Right cardiac atrium (tissue), 5 donors: ENCODE measurements at places on chromosomes 1 and 21. TPM values are rescaled to one million over a fixed set of nuclear protein-coding genes. Genes with fewer than 3 reads are reported as not detected.

The PRR9 gene
- not detected for total RNA-seq

The OR14C36 gene
- total RNA-seq = not detected

The GGPS1 gene
- total RNA-seq = 29.7 TPM

The S100A12 gene
- 1.9 TPM for total RNA-seq

The FASLG gene
- total RNA-seq = not detected

The CD53 gene
- 24.4 TPM for total RNA-seq

The SELP gene
- total RNA-seq = 18.5 TPM

The OR2G6 gene
- total RNA-seq = not detected

The DNAI4 gene
- 21.3 TPM for total RNA-seq
